ENCODE measurements at places on chromosomes 3 and 15.

DNA sequence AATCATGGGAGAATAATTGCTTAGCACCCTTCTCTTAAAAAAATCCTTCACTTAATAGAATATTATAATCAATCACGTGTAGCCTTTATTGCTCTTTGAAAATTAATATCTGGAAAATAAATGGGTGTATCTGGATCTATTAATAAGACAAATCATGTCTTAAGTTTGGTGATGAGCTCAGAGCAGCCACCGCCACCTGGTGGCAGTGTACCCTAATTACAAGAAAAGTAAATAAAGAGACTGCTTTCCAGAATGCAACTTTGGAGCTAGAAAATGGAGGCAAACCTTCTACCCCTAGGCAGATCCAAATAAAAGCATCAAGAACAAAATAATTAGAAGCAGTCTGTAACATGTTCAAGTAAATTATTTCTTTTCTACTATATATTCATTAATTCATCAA, 43.5 kb downstream of the EPHB1 start:
- DNase-seq = no peak

DNA sequence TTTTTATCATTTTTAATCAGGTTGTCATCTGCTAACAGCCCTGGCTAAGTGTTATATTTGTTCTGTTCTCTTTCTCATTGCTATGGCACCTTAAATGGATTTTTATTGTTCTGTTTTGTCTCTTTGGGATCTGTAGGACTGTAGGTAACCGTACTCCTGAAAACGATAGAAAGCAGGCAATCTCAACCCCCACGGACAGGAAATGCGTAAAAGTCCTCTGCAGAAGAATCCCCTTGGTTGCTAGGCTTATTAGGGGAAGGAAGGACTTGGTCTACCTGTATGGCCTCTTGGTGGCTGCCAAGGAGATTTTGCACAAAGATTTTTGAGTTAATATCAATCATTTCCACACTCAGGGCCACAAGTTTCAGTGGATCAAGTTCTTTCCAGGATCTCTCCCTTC, 571.9 kb upstream of the ZNF385D start:
- no peak for DNase-seq

DNA sequence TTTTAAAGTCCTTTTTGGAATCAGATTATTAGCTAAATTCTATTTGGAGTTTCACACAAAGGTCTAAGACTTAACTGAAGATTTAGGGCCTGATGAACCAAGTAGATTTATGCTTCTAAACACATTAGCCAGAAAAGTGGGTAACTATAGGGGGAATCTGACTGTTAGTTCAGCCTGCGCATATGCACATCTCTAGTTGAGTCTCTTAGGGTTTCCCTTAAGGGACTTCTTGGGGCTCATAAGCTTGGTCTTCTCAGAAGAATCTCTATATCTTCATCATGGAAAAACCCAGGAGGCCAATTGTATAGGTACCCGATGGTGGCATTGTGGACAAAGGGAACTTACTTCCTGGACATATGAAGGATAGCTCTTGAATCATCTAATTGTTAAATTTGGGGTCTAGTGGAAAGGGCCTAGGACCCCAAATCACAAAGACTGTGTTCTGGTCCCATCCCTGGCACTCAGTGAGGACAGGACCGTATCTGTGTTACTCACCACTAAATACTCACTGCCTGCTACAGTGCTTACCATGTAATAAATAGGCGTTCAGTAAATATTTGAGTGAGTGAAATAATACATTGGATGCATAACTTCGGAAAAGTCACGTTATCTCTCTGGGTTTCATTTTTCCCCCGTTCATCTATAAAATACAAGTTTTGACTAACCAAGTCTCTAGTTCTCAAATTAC, 17.0 kb downstream of the SELENOT start:
- no peak for DNase-seq

DNA sequence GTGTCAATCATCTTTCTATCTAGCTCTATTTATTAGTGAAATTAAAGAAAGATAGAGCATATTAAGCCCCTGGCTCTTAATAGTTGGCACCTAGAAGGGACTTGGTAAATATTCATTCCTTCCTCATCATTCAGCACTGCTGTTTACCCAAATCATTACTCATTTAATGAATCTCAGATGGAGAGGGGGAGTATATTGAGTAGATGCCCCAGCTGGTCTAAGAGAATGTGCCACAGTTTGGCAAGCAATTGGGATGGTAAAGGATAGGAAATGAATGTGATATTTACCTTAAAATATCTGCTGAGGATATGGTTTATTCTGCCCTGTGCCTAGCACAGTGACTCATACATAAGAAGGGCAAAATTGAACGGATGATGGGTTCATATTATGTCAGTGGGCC, 6.0 kb downstream of the IL1RAP start:
- no peak for DNase-seq

DNA sequence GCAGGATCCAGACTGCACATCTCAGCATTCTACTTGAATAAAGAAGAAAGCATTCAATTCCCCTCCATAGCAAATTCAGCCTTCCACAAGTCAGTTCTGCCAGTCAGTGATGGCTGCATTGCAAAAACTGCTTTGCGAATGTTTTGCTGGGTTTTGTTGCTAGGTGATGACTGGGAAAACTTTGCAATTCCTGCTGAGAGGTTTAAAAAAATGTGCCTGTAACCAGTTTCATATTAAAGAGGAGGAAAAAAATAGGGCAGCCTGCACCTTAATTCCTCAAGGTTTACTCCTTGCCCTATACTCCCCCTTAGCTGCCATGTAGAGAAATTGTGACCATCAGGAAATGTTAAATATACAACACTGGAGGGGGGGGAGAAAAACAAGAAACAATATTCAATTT, 225.6 kb upstream of the ATP11B start:
- DNase-seq = no peak

GRCh38 chr15:75307778-75308390, 25.2 kb downstream of the GOLGA6D start:
- peak; percentile 69 for DNase-seq

DNA sequence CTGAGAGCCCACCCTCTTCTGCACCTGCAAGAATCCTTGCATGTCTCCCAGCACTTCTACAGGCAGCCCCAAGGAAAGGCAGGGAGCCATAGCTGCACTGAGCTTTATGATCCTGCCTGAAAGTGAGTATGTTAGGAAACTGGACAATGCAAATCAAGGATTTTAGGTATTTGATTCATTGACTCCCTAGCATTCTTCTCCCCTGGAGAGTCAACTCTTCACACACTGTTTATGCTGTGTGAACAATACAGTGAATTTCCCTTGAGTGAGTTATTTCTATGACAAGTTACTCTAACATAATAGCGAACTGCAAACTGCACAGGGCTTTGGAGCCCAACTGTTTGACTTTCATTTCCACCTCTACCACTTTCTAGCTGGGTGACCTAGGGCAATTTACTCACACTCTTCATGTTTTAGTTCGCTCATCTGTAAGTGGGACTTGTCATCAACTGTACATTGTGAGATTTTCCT, 96.0 kb upstream of the PHLDB2 start:
- no peak for DNase-seq

DNA sequence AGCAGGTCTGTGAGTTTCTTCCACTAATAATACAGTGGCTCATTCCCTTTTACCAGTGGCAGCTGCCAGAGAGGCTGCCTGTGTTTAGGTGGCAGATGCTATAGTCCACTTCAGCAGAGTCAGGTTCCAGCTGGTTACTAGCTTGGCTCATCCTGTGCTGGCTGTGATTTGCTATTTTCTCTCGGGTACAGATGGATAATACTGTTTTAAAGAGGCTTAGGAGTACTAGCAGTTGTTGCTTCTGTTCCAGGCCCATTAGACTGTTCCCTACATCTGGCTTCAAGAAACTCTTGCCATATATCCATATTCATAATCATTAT, 41.0 kb downstream of the ZNF609 start:
- DNase-seq = no peak

GRCh38 chr3:87949879-87950208, 109.0 kb downstream of the CGGBP1 start:
- no peak for DNase-seq

- DNase-seq = peak; percentile 20
Observed at GRCh38 chr3:142152384-142152783, 3.0 kb upstream of the TFDP2 start.

DNA sequence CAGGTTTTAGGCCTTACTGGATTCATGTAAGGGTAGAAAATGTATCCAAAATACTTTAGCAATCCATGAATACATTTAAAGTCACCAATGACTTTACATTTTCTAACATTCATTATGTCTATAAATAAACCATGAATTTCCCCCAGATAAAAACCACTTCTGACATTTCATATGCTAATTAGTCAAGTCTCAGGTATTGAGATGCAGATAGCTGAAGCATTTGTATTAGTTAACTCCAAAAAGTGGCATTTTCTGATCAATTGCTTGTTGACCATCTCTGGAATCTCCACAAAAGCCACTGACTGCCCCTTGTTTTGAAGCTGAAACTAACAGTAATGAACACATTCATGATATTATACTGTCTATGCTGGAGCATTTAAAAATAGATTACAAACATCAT, 68.4 kb upstream of the RAP2B start:
- DNase-seq = no peak

GRCh38 chr3:43079536-43080332, 26.1 kb downstream of the POMGNT2 start:
- no peak for DNase-seq

- DNase-seq = no peak
Observed at GRCh38 chr3:77835921-77836320, 796.0 kb downstream of the ROBO2 start.

GRCh38 chr3:71865727-71866126, 80.8 kb upstream of the PROK2 start:
- DNase-seq = no peak

GRCh38 chr3:17709236-17709810, 33.1 kb downstream of the TBC1D5 start:
- DNase-seq = peak; percentile 36

DNA sequence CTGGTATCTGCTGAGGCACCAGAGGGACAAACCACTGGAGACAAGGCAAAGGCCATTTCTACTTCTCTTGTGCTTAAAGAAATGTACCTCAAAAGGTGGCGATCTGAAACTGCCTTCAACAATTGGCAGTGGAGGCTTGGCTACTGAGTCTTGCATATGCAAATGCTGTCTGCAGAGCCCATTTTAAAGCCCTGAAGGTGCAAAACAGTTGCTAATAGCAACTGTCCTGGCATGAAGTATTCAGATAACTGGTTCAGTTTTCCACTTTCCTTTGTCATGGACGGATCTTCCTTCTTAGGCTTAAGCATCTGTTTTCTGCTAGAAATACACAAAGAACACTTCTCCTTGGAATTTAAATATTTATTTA, 71.4 kb upstream of the PSMD6 start:
- DNase-seq = no peak

DNA sequence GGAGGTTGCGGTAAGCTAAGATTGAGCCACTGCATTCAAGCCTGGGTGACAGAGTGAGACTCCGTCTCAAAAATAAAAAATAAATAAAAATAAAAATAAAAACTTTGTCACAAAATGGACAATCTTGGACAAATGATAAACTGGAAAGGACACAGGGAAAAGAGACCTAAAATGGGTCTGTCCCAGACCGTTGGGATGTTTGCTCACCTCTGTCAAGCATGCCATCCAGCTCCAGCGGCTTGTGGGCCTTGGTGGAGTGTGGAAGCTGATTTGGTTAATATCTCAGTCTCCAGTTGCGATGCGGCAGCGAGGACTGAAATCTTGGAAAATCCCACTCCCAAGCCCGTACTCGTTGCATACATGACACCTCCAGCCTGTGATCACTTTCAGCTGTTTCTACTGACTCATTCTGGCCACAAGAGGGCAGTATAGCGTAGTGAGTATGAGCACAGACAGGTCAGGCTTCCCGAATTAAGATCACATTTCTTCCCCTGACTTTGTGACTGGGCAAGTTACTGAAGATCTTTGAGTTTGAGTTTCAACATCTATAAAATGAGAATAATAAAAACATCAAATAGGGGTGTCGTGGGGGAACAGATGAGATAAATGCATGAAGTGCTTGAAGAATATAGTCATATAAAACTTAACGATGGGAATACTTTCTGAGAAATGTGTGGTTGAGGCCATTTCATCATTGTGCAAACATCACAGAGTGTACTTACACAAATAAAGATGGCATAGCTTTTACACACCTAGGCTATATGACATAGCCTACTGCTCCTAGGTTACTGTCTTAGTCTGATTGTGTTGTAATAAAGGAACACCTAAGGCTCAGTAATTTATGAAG, 19.6 kb upstream of the MOBP start:
- DNase-seq = peak; percentile 78

DNA sequence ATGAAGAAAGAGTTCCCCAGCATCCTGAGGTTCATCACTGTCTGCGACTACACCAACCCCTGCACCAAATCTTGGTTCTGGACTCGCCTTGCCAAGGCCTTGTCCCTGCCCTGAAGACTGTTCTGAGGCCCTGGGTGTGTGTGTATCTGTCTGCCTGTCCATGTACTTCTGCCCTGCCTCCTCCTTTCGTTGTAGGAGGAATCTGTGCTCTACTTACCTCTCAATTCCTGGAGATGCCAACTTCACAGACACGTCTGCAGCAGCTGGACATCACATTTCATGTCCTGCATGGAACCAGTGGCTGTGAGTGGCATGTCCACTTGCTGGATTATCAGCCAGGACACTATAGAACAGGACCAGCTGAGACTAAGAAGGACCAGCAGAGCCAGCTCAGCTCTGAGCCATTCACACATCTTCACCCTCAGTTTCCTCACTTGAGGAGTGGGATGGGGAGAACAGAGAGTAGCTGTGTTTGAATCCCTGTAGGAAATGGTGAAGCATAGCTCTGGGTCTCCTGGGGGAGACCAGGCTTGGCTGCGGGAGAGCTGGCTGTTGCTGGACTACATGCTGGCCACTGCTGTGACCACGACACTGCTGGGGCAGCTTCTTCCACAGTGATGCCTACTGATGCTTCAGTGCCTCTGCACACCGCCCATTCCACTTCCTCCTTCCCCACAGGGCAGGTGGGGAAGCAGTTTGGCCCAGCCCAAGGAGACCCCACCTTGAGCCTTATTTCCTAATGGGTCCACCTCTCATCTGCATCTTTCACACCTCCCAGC, 2.9 kb downstream of the MYD88 start:
- no peak for DNase-seq

DNA sequence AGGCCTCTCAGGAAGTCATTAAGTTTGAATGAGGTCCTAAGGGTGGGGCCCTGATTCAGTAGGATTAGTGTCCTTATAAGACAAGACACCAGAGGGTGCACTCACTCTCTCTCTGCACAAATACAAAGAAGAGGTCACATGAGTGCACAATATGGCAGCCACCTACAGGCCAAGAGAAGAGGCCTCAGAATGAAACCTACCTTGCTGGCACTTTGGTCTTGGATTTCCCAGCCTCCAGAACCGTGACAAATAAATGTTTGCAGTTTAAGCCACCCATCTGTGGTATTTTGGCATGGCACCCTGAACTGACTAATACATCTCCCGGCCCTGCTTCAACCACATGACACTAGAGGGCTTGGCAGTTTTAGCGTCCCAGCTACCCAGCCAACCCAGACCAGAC, 73.9 kb upstream of the CHRNB4 start:
- no peak for DNase-seq

GRCh38 chr15:101102746-101103145, 149.1 kb downstream of the CHSY1 start:
- DNase-seq = no peak

DNA sequence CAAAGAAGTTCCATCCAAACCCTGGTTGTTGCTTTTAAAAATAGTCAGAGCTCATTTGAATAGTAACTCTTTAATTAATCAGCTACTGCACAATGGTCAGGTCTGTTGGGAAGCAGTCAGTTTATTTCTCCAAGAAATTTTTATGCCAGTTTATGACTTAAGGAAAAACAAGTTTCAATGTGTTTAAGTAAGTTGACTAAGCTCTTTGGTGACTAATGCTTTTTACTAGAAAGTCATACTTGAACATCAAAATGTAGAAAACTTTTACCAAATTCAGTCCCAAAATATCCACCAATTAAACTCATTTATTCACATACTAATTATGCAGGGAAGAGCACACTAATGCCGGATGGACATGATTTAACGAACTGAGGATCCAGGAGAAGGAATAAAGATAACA, 22.1 kb downstream of the PRICKLE2 start:
- no peak for DNase-seq

Data from SK-N-SH (cell line).